ENCODE measurements at places on chromosomes 6 and 20. TPM values are rescaled to one million over a fixed set of nuclear protein-coding genes. Genes with fewer than 3 reads are reported as not detected.

TSBP1 gene
- not detected for total RNA-seq

CFB gene
- total RNA-seq = 0.50 TPM

ADTRP gene
- 0.58 TPM for total RNA-seq

- no peak for DNase-seq
Measured at GRCh38 chr20:49646126-49646525, 67.6 kb downstream of the B4GALT5 start.

DNA sequence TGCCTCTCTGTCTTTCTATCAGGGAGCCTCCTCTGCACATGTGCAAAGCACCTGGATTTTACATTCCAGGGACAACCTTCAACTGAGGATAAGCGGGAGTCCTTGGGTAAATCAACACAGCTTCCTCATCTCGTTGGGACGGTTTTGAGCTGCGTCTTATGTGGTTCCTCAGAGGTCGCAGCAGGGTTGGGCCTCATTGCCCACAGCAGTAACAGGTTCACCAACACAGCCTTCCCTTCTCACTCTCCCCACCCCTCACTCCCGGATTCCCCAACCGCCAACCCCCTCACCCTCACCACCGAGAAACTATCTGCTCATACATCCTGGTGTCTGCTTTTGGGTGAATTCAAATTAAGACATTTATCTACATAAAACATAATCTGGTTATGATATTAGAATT lies 155.8 kb upstream of the GGTLC1 start:
- DNase-seq = no peak

GRCh38 chr20:9409352-9409751 lies 105.0 kb upstream of the LAMP5 start:
- no peak for DNase-seq

GRCh38 chr6:116064666-116065065 lies 4.0 kb upstream of the FRK start:
- no peak for DNase-seq

- no peak for DNase-seq
Measured at GRCh38 chr20:47867831-47868230, 82.5 kb upstream of the SULF2 start.

DNA sequence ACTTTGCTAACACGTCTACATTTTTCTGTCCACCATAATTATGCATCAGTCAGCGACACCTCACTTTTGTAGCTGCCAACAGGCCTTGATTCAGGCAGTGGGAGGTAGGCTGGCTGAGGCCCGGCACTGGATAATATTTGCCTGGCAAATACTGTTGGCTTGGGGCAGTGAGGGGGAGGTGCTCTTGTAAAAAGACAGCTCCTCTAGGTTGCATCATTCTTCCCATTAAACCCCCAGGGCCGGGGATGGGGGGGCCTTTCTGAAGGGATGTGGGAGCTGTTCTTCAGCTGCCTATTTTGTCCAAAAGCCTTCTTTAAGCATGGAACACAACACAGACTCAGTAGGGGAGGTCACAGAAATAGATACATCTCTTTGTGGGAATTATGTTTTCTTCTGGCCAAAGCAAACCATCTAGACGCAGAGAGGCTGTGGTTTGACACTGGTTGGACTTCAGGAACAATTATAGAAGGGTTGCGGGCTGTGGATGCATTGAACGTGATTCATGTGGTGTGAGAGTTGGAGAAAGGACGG lies 338.3 kb upstream of the NT5E start:
- no peak for DNase-seq

All from SJSA1 (cell line).